ENCODE measurements at places on chromosomes 2 and 18.
A peak's percentile ranks its signal among the peaks of the same experiment; 100 is the strongest.

DNA sequence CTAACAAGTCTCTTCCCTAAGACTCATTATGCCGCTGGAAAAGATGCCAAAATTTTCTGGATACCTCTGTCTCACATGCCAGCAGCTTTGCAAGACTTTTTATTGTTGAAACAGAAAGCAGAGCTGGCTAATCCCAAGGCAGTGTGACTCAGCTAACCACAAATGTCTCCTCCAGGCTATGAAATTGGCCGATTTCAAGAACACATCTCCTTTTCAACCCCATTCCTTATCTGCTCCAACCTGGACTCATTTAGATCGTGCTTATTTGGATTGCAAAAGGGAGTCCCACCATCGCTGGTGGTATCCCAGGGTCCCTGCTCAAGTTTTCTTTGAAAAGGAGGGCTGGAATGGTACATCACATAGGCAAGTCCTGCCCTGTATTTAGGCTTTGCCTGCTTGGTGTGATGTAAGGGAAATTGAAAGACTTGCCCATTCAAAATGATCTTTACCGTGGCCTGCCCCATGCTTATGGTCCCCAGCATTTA is 26.3 kb downstream of the DHRS9 start:
- peak; percentile 70 for DNase-seq

DNA sequence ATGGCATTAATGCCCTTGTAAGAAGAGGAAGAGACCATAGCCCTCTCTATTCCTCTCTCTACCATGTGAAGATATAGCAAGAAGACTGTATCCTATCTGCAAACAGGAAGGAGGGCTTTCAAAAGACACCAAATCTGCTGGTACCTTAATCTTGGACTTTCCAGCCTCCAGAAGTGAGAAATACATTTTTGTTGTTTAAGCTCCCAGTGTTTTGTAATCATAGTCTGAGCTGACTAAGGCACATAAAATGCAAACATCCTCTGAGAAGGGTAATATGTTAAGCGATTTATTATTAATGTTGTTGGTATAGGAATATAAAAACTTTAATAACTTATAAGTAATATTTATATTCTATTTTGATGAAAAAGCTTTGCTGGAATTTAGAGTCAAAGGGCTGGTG is 559.8 kb downstream of the SUCLG1 start:
- DNase-seq: no peak

- peak; percentile 64 for DNase-seq
Measured at GRCh38 chr2:127175041-127175721, 44.9 kb downstream of the CYP27C1 start.

DNA sequence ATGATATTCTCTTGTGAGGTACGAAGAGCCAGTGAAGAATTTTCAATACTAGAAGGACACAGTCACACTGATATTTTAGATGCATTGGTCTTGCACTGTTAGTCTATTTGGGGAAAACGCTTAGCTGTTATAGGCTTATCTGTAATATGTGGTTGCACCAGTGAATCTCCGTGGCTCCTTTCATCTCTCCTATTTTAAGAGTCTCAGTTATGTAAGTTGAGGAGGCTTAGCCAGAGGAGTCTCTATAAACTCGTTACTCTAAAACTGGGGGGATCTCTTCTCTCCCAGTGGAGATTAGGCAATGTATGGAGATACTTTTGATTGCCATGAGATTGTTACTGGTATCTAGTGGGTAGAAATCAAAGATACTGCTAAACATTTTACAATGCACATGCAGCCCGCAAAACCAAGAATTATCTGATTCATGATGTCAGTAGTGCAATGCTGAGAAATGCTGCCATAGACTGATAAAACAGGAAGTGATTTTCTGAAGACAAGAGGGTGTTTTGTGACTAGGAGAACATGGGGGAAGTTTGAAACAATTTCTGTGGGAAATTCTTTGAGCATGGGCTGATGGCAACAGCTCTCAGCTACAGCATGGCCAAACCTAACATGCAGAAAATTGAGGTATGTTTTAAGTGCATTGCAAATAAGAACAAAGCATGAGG is 339.1 kb downstream of the SOX11 start:
- no peak for DNase-seq

- no peak for DNase-seq
Measured at GRCh38 chr2:96655526-96655925, 13.0 kb downstream of the FER1L5 start.

DNA sequence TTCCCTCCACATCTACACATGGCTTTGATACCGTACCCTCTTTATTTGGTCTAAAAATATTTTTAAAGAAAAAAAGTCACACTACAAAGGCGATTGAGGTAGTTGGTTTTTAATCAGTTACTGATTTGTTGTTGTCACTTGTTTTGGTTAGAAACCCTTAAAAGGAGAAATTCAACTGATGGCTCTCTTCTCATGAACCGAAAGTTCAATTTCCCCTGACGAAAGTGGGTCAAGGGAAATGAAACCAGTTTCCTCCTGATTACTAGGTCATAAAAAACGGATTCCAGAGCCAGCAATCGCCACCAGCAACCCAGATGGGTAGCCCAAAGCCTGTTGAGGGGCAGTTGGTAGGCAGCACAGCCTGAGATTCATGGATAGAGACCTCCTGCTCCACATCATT is 63.2 kb downstream of the DLGAP1 start:
- DNase-seq: no peak

- no peak for DNase-seq
Measured at GRCh38 chr2:99811544-99811943, 321.7 kb upstream of the REV1 start.

DNA sequence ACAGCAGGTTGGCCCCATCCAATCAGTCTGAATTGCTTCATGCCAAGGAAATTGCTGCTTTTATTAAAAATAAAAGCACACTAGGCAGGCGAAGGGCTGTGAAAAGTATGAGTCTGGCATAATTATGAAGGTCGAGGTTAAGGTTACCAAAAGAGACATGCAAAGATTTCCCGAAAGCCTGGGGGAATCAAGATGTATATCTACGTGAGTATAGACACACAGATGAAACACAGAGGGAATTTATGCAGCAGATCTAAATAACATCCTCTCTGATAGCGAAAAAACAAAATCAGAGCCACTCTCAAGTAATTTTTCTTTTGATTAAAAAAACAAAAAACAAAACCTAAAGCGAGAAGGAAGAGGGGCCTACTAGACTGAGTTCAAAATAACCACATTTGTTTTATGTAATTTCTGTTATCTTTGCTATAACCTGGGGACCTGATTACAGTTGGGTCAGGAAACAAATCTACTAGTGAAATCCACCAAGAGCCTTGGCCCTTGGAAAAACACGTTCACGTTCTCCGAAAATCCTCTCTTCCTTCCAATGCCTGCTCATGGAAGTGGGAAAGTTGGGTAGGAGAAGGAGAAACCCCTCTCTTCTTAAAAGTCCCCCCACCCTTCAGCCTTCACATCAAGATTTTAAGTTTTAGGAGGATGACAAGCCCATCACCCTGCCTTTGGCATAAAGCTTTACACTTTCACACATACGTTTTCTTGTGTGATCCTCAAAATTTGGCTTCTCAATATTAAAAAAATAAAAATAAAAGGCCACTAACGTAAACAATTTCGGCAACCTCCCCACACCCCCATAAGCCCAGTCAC is 1.4 kb downstream of the AAK1 start:
- DNase-seq: no peak

DNA sequence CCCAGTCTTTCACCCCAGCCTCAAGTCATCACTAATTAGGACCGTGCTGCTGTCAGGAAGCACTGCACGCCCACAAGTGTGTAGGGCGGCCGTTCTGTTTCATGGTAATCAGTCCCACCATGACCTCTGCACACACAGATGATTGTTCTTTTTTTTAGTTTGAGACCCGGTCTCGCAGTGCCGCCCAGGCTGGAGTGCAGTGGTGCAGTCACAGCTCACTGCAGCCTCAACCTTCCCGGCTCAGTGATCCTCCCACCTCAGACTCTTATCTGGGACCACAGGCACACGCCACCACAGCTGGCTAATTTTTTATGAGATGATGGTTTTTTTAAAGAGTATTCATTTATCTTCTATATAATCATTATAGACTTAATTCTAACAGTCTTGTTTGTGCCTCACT is 1.8 kb upstream of the IAH1 start:
- no peak for DNase-seq

DNA sequence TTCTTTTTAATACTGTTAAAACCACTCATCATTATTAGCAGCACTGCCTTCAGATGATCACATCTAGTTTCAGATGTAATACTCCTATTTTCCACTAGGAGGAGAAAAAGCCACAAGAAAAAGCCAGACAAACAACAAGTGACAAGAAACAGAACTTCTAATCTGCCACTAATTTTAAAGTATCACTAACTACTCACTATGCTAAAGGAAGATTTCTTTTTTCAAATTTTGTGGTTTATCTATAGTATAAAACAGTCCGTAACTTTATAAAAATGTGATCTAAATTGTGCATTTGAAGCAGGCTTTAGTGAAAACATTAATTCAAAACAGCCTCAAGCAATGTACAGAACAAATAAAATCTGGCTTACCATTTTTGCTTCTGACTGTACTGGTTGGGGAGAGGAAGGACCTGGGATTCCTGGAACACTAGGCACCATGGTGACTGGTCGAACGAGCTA is 56.8 kb downstream of the ATF2 start:
- peak; percentile 30 for DNase-seq

- DNase-seq: no peak
Measured at GRCh38 chr18:40612356-40612755, 1342.7 kb upstream of the PIK3C3 start.

DNA sequence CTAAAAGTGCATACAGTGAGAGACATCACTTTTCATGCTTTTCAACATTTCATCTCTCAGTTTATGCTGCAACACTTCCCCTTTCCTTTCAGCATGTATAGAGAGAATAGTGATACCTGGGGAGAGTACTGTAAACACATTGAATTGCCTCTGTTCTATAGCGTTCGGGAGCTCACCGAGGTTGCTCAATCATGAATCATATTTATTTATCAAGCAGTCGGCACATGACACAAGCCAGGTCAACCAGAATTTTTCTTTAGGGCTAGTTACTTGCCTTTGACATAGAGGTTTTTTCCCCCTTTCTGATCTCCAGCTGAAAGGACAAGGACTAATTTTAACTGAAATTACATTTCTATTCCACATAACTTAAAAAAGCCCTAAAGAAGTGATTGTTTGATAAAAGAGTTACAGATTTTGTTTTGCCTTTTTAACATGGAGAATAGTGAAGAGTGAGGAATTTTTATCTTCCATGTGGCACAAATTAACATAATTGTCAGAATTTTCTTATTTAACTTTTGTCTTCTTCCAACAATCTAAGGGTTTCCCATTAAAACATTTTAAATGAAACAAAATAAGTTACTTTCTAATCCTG is 690.9 kb upstream of the TMEFF2 start:
- DNase-seq: no peak

DNA sequence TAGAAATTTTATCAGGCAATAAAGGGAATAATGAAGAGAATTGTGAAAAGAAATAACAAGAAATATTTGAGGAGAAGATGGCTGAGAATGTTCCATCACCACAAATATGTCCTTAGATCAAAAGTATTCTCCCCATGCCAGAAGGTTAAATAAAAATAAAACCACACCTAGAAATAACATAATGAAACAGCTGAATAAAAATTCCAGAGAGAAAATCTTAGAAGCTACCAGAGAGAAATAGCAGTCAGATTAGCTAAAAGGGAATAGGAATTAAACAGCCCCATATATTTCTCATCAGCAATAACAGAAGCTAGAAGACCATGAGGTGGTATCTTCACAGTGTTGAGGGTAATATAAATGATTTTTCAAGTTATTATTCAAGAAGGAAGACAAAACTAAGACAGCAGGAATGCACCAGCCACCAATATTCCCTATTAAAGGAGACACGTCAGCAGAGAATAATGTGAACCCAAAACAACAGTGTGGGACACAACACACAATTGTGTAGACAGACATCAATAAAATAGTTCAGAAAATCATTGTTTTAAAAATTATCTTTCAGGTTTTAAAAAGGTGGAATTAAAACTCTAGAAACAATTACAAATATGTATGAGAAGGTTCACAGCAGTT is 82.0 kb upstream of the NEDD4L start:
- no peak for DNase-seq

- DNase-seq: no peak
Measured at GRCh38 chr2:130875935-130876334, 39.2 kb downstream of the ARHGEF4 start.

GRCh38 chr2:149167941-149168340 is 129.4 kb downstream of the LYPD6B start:
- DNase-seq: no peak

- DNase-seq: peak; percentile 80
Measured at GRCh38 chr2:12507295-12507694, 209.4 kb upstream of the TRIB2 start.

GRCh38 chr18:11268741-11269233 is 119.4 kb upstream of the PIEZO2 start:
- DNase-seq: no peak

GRCh38 chr2:181785691-181786344 is 105.5 kb upstream of the NEUROD1 start:
- no peak for DNase-seq

GRCh38 chr2:203808046-203808750 is 59.4 kb upstream of the CTLA4 start:
- no peak for DNase-seq

DNA sequence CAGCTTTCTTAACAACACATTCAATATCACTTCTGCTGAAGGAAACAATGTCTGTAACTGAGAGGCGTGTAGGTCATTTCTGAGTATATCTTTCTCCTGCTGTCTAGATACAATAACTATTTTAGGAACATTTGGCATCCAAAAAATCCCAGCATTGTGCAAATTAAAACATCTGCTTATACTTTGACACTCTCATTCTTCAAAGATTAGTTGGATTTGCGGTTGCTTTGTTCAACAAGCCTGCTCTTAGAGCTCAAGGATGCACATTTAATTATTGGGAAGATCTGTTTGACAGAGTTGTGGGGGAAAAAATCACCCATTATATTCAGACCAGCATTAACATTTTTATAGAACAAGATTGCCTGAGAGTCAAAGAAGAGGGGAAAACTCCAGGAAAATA is 449.5 kb upstream of the HNRNPA3 start:
- no peak for DNase-seq

DNA sequence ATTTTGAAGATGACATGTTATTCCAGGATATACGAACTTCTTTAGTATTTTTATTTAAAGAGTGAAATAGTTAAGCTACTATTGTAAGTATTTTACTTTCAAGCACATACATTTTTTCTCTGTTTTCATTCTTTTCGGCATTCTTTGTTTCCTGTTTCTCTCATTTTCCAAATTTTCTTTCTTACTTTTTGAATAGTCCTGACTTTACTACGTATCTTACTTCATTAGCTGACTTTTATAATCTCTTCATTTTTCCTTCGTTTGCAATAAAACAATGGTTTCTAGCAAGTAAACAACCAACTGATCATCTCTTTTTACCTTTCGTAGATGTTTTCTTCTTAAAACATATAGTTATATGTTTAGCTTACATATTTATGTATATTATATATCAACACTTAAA is 11.8 kb downstream of the CAVIN2 start:
- DNase-seq: no peak
